Nephron progenitor cell (in vitro differentiated cells): ENCODE measurements at places on chromosomes 16 and 17.
A peak's percentile ranks its signal among the peaks of the same experiment; 100 is the strongest.

DNA sequence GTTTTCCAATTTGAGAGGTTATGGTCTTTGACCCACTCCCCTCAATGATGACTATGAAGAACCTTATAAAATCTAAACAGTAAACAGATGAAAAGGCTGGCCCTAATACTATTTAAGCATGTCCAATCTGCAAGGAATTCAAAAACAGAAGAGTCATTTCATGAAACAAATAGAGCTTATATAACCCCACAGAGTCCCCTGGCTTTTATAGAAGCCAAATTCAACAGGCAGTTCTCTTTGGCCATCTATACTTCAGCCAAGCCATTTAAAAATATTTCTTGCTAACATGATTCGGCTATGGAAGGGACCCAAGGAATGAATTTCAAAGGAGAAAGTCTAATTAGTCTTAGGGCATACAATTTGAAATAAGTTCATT is 43.4 kb downstream of the SPOP start:
- DNase-seq, result no peak

DNA sequence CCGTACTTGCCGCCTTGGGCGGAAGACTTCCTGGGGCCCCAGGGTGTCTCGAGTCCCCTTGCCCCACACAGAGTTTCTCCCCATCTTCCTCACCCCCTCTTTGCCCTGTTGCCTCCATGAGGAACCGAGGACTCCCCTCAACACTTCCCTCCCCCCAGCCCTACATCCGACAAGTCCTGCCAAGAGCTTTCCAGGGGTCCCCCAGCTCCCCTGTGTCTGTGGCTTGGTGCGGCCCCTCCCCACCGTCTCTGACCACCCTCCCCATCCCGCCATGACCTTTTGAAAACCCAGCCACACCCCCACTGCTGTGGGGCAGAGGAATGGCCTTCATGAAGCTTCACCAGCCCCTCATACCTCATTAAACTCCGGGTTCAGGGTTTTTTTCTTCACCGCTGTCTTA is 11.4 kb downstream of the SCGB1C2 start:
- DNase-seq, result no peak

DNA sequence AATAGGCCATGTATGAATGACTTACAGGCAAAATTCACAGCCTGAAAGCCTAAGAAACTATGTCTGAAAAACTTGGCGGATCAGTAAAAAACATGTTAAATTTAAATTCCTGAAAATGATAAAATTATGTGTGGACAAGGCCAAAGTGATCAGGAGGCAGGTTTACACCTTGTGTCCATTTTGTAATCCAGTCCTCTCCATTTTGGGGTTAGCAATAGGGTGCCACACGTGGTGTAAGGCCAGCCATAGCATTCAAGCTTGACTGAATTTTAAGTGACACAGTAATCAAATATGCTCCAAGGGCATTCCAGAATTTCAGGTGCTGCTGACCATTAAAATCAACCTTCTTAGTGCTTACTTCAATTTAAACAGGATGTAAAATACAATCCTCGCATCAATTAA is 2.7 kb downstream of the RNF43 start:
- no peak for DNase-seq

- DNase-seq, result no peak
Observed at GRCh38 chr17:29665481-29665810, 42.7 kb upstream of the CORO6 start.

- DNase-seq, result no peak
Observed at GRCh38 chr17:17987901-17988300, 15.2 kb downstream of the DRC3 start.

DNA sequence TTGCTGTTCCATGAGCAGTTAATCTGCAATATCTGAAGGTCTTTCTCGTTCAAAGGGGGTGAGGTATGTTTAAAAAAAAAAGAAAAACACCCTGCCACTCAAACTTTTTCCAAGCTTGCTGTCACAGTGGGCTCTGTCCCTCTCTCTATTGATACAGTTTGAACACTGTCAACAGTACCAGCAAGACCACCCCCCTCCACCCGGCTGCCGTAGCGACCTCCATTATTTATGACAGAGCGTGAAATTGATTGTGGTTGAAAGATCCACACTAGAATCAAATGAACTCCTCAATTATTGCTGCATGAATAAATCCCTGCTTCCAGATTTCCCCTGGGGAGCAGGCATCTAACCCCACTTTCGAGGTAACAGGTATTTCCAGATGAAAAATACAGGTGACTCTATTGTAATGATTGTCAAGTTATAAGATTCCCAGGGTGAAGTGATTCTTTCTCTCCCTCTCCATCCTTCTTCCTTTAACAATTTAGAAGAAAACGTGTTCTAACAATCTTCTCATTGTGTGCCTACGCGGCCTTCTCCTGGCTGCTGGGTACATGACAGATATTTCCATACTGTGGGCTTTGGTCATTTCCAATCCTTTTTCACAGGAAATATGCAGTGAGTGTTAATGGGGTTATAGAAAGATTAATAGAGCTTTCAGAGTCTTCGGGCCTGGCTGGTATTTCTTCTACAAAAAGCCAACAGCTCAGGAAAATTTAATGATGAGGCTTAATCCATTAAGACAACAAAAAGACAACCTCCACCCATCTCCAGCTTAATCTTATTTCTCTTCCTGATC is 135.7 kb upstream of the C16orf82 start:
- DNase-seq, result no peak

DNA sequence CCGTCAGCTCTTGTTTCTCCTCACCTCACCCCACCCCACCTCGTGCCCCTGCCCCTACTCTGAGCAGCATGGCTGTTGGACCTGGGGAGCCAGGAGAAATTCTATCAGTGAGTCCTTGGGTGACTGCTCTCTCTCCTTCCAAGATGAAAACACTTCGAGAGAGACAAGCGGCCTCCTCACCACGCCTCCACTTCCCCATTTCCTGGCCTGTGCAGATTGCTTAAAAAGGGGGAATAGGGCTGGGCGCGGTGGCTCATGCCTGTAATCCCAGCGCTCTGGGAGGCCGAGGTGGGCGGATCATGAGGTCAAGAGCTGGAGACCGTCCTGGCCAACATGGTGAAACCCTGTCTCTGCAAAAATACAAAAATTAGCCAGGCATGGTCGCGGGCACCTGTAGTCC is 9.5 kb downstream of the DLX4 start:
- DNase-seq, result no peak

GRCh38 chr16:35174016-35174415 is 1714.6 kb downstream of the TP53TG3F start:
- DNase-seq, result no peak

GRCh38 chr16:86722970-86723369 is 144.6 kb downstream of the FOXL1 start:
- no peak for DNase-seq

DNA sequence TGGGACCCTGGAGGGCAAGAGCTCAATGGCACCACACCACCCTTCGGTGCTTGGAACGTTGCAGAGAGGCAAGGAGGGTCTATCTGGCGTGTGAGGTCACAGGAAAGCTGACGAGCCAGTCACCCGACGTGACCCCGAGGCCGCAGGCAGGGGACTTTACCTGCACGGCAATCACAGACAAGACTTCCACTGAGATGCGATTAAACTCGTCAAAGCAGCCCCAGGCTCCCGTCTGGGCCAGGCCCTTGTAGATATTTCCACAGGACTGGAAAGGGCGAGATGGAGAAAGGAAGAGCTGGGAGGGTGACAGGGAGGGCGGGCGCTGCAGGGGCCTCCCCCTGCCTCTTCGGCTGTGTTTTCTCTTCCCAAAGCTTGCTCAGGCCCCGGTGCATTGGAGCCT is 78.3 kb downstream of the DNAH17 start:
- no peak for DNase-seq

DNA sequence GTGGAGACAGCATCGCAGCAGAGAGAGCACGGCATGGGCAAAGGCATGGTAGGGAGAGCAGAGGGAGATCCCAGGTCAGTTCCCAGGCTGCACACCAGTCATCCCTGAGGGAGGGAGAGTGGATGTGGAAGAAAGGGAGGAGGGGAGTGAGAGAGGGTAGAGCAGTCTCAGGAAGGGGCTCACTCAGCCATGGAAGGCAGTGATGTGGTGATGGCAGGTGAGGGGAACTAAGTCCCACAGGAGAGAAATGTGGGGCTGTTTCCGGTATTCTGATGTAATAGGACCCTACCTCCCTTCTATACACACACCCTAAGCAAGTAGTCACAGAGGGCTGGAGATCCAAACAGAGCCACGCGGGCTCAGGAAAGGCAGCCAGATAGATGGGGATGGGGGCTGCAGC is 500.3 kb upstream of the CDH11 start:
- DNase-seq, result peak; percentile 18

DNA sequence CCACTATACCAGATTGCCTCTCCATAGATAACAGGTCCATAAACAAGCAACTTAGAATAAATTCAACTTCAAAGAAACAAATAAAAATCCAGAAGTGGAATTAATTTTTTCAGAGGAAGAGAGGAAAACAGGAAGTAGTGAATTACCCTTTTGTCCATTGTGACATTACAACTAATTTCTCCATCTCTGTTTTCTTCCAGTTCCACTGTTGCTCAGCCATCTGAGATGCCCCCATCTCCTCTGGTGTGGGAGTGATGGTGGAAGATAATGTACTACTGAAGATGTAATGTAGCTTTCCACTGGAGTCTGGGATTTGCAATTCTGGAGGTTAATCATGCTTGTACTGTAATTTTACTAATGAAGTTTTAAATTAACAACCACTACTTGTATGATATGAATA is 124.6 kb upstream of the TMEM97 start:
- DNase-seq, result no peak

DNA sequence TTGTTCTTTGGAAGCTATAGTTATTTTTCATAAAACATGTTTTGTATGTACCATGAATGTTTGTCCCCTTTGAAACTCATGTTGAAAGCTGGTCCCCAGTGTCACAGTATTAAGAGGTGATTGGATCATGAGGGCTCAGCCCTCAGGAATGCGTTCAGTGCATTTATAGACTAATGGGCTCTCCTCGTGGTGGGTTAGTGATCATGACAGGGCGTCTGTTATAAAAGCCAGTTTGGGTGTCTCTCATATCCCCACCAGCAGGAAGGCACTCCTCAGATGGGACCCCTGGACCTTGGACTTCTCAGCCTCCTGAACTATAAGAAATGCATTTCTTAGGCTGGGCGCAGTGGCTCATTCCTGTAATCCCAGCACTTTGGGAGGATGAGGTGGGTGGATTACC is 10.4 kb downstream of the BANP start:
- DNase-seq, result no peak

DNA sequence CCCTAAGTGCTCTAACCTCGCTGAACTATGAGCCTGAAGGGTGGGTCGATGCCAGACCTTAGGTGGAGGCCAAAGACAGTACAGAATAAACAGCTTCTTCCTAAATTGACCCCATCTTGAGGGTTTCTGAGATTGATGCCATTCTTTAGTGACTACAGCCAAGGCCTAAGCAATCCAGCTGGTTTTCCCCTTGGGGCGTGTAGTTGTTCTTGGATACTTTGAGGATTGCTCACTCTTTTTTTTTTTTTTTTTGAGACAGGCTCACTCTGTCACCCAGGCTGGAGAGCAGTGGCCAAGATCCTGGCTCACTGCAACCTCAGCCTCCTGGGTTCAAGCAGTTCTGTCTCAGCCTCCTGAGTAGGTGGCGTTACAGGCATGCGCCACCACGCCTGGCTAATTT is 2.0 kb downstream of the OVCA2 start:
- DNase-seq, result no peak

DNA sequence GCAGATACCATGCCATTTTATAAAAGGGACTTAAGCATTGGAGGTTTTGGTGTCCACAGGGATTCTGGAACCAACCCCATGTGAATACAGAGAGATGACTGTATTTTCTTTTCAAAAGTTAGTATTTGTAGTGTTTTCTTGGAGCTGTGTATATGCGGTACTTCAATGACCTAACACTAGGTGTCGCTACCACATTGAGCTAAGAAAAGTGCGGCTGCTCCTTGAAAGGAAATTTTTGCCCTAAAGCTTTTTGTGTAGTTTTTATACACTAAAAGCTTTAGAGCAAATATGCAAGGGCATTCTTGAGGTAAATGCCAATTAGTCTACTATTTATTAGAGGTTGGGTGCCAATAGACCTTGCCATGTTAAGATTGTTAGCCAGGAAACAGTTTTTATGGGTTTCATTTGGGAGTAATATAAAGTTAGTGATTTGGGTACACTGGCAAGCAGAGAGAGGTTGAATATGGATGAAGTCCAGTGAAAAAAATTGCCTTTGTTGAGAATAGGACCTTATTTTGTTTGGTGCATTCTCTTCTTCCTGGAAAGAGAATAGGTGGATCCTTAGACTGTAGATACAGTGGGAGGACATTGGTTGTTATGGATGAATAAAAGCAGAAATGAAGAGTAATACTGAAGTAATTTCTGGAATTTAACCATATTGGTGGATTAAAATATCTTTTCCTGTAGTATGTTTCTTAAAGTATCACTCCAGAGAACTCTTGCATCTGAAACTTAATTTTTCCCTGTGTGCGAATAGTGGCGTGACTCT is 43.3 kb downstream of the BCAS3 start:
- peak; percentile 45 for DNase-seq

DNA sequence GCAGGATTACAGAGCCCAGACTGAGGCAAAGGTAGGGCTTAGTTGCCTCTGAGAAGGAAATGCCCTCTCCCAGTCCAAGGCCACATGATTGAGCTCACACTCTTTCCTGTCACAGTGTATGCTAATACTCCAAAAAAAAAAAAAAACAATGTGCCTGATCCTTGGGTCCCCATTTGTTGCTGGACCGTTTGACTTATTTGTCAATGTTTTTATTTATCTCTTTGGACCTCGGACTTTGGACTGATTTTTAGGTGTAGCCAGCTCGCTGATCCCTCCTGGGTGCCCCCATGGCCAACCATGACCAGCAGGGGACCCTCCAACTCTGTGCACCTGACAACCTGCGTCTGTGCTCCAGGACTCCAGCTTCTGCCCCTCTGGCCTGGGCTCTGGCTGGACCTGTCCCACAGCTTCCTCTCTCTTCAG is 622 bp upstream of the CCL16 start:
- DNase-seq, result no peak

DNA sequence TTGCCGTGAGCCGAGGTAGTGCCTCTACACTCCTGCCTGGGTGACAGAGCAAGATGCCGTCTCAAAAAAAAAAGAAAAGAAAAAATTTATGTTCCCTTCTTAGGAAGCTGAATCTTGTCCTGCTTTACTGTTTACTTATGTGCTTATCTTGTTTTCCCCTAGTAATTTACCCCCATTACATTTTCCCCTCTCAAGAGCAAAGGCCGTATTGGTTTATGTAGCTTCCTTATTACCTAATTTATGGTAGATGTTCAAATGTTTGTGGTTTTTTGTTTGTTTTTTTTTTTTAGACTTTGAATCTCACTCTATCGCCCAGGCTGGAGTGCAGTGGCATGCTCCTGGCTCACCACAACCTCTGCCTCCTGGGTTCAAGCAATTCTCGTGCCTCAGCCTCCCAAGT is 10.3 kb upstream of the SLC52A1 start:
- DNase-seq, result no peak
